AG04449 (cell line): ENCODE measurements at places on chromosomes 12 and 14.
A peak's percentile ranks its signal among the peaks of the same experiment; 100 is the strongest.

DNA sequence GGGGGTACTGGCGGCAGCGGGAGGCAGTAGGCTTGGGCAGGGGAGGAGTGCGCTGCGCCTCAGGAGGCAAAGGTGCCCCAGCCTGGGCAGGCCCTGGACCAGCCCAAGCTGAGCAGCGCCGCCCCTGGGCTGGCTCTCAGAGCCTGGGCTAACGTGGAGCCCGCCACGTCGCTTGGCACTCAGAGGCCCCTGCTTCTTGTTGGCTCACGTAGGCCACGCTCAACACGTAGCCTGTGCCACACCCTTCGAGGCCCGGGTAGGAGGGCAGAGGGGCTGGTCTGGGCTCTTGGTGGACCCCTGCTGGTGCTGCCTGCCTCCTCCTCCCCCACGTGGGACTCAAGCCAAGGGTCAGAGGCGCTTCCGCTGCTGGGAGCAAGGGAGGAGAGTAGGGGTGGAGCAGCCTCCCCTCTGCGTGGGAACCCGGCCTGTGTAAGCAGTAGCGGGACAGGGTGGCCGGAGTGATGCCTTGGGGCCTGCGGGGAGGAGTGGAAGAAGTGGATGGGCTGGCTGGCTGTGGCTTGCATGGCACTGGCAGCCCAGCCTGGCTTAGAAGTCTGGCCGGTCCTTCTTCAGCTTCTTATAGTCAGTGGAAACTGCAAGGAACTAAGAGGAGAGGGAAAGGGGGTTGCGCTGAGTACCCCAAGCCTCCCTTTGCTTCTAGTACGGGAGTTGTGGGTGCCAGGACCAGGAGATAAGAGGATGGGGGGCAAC, 5.7 kb downstream of the SHMT2 start:
- DNase-seq, result no peak

DNA sequence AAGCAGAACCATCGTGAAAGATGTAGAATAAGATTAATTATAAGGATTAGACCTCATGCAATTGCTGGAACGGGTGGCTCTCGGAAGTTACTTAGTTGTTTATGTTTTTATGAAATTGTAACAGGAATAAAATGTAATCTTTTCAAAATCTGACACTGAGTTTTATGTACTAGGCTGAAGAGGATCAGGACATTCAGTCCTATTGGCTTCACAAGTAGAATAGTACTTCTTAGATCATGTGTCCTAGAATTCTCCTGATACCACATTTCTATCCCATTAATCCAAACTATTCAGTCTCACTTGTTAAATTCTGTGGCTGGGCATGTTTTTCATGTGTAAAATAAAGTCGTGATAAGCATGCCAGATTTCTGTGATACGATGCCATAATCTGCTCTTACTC, 423.5 kb upstream of the OR4E1 start:
- no peak for DNase-seq

DNA sequence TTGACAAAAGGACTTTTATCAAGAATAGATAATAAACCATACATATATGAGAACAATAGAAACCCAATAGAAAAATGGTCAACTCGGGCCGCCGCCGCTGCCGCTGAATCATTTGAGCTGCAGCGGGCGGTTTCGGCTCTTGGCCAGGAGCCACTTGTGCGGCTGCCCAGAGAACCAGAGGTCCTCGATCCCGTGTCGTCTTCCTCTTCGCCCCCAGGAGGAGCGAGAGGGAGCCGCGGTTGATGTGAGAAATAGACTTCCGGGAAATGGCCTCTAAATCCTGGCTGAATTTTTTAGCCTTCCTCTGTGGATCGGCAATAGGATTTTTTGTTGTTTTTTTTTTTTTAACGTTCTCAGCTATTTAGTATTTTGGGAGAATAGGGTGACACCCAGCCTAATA, 44.8 kb downstream of the CPSF6 start:
- DNase-seq, result no peak

- DNase-seq, result no peak
These were observed 290.7 kb upstream of the AMIGO2 start for GRCh38 chr12:47370421-47370820.

GRCh38 chr12:95182868-95183415, 34.3 kb downstream of the FGD6 start:
- DNase-seq, result peak; percentile 44

- no peak for DNase-seq
These were observed 455.0 kb downstream of the PCNX1 start for GRCh38 chr14:71362282-71362681.

DNA sequence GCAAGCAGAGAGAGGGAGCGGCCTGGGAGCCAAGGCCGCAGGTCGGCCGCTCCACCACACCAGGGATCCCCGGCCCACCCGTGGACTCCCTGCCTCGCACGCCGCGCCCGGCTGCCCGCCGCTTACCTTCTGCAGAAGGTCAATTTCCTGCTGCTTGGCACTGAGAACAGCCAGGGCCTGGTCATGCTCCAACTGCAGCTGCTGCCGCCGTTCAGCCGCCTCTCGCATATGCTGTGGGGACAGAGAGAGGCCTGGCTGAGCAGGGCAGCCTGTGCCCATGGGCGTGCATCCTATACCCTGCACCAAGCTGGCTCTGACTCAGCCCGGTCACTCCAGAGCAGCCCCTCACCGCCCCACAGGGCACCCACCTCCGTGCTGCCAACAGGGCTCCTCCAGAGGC, 141.1 kb downstream of the PIWIL1 start:
- DNase-seq, result no peak

DNA sequence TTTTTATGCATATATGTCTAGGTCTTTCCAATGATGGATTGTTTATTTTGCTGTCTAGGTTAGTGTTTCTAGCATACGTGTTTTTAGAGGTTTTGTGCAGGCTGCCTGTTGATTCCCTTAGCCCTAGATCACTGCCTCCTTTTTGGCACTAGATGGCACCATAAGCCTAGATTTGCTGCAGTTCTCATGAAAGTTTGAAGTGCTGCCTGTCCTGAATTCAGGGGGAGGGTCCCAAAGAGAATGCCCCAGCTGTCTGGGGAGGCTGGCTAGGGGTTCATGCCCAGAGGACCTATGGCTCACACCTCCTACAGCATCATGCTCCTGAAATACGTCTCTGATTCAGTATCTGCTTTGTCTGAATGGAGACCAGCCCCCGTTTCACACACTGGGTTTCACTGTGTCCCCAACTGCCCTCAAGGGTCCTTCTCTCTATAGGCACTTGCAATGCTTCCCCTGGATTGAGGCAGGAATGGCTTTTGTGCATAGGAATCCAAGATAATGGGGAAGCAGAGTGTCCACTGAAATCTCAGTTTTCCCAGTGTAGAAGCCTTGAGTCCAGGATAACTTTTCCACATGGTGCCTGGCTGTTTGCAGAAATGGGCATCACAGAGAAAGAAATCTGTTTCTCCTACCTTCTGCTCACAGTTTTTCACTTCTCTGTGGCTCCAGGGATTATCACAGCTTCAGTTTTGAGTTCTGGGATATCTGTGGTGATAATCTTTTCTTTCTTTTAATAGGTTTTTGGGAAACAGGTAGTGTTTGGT, 14.2 kb upstream of the TXNRD1 start:
- DNase-seq, result no peak

GRCh38 chr12:115817389-115817788, 460.1 kb downstream of the MED13L start:
- no peak for DNase-seq

GRCh38 chr14:81326451-81326850, 73.7 kb downstream of the STON2 start:
- DNase-seq, result no peak

DNA sequence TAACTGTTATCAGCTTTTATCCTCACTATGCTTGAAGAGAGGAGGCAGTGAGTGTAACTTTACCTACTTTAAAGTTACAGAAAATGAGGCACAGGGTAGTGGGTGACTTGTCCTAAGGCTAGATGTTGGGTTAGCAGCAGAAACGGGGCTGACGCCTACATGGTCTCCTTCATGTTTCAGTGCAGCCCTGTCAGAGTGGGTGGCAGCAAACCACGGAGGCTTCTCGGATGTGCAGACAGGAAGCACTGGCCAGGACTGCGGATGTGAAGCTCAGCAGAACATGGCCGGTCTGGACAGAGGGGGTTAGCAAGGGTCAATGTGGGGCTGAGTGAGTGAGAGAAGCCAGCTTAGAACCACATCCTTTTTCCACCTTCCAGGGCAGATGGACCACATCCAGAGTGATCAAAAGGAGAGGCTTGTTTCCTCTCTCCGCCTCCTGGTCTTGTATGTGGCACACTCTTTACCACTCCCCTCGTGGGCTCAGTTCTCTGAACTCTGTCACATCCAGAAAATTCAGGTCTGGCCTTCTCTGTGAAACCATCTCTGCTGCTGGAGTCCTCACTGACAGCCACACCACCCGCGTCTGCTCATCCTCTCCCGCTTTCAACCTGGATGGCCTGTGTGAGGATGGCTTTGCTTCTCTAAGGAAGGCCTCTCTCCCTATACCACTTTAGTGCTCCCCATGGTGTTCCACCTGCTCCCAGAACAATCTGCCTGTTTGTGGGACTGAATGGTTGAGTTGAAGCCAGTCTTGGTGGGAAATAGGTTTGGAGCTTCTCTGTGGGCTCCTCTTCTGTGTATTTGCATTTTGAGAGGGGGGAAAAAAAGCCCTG, 14.1 kb downstream of the SUSD6 start:
- DNase-seq, result no peak

DNA sequence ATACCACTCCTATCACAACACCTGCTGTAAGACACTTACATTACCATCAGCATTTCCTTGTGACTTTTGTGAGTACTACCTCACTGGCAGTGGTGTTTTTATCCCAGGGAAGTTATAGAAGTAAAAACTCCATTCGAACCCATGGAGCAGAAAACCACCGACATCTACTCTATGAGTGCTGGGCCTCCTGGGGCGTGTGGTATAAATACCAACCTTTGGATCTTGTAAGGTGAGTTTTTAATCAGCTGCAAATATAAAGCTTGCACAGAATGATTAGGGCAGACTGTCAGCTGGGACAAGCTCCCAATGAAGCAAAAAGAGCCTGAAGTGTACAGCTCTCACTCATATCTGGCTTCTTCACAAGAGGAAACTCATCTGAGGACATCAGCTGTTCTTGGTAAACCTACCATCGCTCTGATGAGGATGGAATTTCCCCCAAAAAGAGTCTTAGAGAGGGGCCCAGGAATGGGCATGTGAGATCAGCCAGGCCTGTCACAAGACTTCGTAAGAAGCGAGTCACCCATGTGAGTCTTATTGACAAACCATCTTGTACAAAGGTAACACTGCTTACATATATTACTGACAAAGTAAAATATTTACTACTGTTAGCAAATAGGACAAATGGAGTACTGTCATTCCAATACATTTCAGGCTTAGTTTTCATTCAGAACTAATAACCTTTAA, 170.0 kb downstream of the SLC5A8 start:
- DNase-seq, result no peak

DNA sequence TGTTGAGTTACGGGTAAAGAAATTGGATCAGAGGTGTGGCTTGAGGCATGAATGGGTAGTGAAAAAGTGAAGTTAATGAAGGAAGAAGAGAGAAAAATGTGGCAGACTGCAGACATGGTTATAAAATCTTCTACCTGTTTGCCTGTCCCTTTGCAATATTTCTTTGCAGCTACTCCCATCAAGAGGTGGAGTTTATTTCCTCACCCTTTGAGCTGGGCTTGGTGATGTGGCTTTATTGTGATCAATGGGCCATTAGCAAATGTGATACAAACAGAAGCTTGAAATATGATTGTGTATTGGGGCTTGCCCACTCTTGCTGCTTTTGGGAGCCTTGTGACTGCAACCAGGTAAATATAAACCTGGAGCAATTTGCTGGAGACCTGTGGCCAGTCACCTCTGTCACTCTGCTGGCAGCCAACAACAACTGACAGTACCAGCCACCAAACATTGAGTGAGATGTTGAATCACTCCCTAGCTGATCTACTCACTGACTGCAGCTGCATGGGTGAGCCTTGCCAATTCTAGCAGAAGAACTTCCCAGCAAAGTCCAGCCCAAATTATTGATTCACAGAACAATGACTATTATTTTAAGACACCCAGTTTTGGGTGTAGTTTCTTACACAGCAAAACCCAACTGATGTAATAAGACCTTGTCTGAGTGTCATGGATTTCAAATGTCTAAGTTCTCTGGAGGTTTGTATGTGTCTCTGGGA, 151.0 kb upstream of the ATP2B1 start:
- no peak for DNase-seq

- DNase-seq, result no peak
These were observed 40.7 kb upstream of the TMEM263 start for GRCh38 chr12:106914796-106915634.

- no peak for DNase-seq
These were observed 1100.3 kb downstream of the BCL11B start for GRCh38 chr14:98171654-98172053.

- no peak for DNase-seq
These were observed 234.2 kb upstream of the ARHGAP5 start for GRCh38 chr14:31842899-31843298.
